ENCODE measurements at places on chromosomes 11 and 22. TPM values are rescaled to one million over a fixed set of nuclear protein-coding genes. Genes with fewer than 3 reads are reported as not detected.
A peak's percentile ranks its signal among the peaks of the same experiment; 100 is the strongest.

- no peak for DNase-seq
Observed at GRCh38 chr11:103659743-103660142, 376.7 kb upstream of the DDI1 start.

GRCh38 chr22:32861330-32861729 is 59.8 kb downstream of the TIMP3 start:
- no peak for DNase-seq

- peak; percentile 40 for DNase-seq
Observed at GRCh38 chr22:19870153-19871022, 15.7 kb upstream of the GNB1L start.

GRCh38 chr22:40819599-40820140 is 524 bp upstream of the SLC25A17 start:
- no peak for DNase-seq

MAPK11 gene
- 8.5 TPM for total RNA-seq

HTATIP2 gene
- total RNA-seq: 21.4 TPM

HEPACAM gene
- 0.35 TPM for total RNA-seq

Data from Right ventricle myocardium superior (tissue), 1 donor.